ENCODE measurements at places on chromosomes 1 and 21.

- no peak for DNase-seq
Observed at GRCh38 chr21:33587792-33588484, 546 bp downstream of the DONSON start.

- DNase-seq: no peak
Observed at GRCh38 chr1:223258751-223259198, 105.2 kb downstream of the SUSD4 start.

- no peak for DNase-seq
Observed at GRCh38 chr21:46022551-46023525, 41.3 kb downstream of the COL6A1 start.

DNA sequence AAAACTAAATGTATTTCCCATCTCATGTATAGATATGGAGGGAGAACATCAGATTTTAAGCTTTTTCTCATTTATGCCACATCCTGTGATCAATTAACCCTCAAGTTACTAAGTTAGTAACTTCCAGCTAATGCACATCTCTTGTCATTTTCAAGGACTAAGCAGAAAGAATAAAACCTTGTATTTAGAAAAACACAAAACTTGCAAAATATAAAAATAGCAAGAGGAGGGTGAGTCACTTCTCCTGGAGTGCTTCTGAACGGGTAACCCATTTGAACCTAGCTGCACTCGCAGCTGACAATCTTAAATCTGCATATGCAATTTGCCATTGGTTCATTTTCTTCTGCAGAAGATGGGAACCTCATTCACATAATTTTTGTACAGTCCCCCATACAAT lies 500.5 kb downstream of the SETD4 start:
- DNase-seq: no peak

GRCh38 chr1:116373431-116374352 lies 648 bp downstream of the ATP1A1 start:
- no peak for DNase-seq

DNA sequence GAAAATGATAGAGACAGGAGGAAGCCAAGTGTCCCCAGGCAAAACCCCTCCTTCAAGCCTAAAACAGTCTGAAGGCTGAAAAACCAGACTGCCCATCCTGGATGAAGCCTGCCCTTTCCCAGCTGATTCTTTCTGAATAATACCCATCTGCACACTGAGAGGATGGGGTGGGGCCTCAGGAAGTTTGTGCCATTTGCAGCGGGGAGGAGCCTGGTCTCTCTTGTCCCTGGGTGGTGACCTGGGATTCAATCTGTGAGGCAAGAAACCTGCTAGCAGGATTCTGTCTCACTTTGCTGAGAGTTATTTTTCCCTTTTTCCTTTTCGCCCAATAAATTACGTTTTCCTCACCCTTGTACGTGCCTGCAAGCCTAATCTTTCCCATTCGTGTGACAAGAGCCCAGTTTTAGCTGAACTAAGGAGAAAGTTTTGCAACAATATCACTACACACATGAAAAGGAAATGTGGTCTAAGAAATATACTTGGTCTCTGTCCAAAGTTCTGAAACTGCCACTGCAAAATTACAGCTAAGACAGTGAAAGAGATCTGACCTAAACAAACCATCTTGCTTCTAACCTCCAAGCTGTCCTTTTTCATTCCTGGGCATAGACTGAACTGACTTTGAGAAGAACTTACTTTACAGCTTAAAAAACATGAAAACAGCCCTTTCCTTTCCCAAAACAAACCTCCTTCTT lies 105.0 kb downstream of the COP1 start:
- DNase-seq: no peak

DNA sequence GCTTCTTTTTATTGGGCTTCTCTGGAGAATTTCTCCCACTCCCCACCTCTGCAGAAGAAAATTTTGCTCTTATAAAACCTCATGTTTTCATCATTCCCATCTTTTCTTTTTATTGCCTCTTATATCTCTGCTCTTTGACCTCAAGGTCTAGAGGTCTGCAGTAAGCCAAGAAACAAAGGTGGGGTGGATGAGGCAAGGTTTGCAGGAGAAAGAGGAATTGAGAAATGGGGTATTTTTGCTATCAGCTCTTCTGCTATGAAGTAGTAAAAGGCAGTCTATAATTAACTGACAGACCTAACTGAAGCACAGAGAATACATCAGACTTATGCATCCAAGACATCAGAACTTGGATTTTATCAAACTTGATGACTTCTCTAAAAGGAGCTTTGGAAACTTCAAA lies 22.9 kb downstream of the SYT11 start:
- DNase-seq: peak; percentile 27

DNA sequence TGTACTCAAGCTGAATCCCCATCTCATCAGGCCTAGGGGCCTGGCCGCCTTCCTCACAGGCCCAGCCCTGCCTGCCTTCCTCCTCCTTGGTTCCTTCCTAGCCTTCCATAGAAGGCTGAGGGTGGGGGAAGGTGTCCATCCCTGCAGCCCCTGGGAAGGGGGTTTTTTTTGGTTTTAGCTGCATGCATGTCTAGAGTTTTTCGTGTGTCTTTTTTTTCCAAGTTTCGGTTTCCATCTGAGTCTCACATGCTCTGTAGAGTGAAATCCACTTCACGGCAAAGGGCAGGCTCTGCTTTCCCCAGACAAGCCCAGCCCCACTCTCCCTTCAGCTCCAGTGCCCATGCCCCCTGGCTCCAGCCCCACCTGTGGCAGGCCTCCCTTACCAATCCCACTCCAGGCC lies 32.1 kb downstream of the GRHL3 start:
- no peak for DNase-seq

DNA sequence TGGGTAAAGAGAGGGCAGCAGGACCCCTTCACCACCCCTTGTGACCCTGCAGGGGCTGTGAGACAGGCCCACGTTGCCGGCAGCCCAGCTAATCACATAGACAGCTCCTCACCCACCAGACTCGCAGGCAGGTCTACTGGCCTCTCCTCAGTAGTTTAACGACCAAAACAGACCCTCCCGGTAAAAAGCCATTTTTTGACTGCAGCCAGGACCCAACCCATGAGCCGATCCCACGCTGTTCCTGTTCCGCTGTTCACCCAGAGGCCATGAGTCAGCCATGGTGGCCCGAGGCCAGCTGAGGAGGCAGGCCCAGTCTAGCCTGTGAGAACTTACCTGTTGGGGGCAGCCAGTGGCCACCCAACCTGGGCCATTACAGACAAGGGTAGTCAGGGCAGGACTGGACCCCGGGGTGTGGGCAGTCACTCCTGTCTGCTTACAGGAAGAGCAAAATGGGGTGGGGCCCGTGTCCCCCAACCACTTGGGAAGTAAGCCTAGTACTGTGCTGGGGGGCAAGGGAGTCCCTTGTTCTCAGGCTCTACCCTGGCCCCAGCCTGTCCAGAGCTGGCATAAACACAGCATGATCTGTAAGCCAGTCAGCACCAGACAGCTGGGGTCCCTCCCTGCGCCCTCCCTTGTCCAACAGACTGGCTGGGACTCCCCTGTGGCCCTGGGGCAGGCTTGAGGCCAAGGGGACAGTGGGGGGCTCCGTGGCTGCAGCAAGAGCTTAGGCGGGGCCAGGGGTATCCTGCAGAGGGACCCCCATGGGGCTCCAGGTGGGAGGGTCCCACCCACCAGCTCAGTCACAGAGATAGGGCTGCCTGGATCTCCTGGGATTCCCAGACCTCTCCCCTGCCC lies 61.9 kb downstream of the WNT9A start:
- DNase-seq: no peak

GRCh38 chr1:4101459-4102161 lies 201.5 kb upstream of the C1orf174 start:
- no peak for DNase-seq

DNA sequence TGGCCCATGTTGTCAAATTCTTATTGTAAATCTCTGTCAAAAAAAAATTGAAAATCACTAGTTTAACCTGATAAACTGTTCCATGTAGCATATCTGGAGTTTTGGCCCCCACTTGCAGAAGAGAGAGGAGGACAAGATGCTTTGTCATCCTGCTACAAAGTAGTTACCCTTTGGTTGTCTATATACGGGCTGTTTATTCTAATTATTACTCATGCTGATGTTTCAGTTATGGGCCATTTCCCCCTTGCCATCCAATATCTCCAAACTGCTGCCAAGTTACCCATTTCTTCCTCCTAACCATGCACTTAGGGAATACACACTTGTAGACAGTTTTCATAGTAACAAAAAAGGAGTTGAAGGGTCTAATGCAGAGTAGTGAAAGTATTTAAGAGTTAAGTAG lies 22.6 kb downstream of the STX12 start:
- no peak for DNase-seq

GRCh38 chr21:43922949-43923348 lies 57.9 kb downstream of the AGPAT3 start:
- DNase-seq: no peak

GRCh38 chr1:51252366-51252765 lies 16.3 kb downstream of the RNF11 start:
- DNase-seq: no peak

- DNase-seq: no peak
Observed at GRCh38 chr1:5374192-5374591, 618.0 kb downstream of the NPHP4 start.

DNA sequence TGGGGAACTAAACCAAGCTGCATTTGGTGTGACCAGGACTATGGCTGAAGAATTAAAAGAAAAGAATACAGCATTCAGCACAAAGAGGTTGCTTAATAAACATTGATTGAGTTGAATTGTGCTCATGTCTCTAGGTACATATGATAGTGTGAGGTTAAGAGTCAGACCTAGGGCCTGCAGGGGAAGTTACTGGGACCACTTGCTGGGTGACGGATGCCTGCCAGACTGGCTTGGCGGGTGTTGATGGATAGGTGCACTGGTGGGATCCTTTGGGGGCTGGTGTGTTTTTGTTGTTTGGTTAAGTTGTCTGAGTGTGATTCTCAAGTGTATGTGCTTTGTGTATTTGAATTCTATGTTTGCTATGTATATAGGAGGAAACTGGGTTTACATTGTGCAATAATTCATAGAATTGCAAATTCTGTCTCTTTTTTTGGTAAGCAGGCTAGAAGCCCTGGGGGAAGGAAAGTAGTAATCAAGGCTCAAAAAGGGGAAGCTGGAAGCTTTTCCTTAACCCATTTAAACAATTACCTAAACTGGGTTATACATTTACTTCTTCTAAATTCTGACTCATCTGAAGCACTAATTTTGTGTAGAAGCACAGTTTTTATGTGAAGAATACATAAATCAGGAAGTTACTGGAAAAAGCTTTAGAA lies 1.8 kb downstream of the CD101 start:
- no peak for DNase-seq

- DNase-seq: no peak
Observed at GRCh38 chr1:45753248-45754037, 3.0 kb upstream of the IPP start.

DNA sequence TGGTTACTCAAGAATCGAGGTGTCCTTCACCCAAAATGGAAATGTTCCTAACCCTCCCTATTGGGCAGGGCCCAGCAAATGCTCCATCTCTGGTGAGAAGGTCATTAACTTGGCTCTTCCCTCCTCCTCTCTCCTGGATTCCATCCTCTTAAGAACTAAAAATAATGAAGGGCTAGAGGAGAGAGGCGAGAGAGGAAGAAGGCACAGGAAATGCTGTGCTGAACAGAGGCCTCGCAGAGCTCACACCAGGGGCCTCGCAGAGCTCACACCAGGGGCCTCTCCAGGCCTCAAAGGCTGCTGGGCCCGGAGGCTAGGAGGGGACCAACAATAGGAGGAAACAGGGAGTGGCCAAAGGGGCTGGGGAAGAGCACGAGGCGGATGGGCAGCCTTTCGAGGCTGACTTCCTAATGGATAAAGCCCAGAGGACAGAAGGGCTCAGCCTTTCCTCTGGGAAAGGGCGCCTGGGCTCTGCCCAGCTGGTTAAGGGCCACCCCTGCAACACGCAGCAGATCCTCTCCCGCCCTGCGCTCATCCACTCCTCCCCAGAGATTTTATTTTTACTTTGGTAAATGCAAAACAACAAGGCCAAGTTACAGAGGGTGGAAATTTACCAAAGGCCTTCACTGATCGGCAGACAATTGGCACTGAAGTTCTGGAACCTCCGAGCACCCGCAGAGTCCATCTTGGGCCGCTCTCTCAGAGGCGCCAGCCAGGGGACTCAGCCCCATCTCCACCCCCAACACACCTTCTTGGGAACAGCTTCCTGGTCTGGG lies 78.5 kb downstream of the ITPKB start:
- DNase-seq: no peak

Measured in GM12864 (cell line).